ENCODE measurements at places on chromosomes 3 and 15.

DNA sequence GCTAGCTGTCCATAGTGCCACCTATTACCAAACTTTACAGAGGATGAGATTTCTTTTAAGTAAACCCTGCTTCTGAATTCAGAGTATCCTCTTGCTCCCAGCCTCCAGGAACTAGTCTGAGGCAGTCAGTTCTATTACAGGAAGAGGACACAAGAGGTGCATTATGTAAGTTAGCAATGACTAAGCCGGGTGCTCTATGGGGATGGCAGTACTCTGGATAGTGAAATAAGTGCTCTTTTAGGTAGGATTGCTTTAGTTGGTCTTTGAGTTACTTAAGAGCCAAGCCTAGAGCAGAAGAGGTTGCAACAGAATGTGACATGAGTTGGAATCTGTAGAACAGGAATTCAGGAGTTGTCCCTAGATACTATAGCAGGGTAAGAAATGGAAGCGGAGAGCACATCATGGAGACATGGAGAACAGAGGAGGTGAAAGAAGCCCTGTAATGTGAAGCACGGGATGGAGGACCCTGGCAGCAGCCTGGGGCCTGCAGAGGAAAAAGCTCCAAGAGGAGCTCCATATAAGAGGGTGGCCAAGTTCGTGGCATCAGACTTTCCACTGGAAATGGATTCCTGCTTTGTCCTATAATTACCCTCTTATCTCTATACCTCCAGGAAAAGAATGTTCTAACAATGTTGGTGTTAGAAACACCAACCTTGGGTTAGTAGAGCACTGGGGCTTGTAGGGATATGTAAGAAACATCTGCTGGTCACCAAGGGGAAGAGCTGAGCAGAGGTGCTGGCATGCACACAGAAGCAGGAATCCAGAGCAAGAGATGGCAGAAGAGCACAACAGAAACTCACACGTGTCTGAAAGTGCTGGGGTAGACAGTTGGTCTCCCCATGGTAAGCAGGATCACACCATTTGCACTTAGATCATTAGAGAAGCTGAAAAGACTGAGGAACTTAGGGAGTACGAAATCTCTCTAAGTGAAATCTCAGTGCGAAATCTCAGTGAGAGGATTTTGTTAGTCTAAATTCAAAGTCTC is 851.1 kb downstream of the FHIT start:
- no peak for DNase-seq

DNA sequence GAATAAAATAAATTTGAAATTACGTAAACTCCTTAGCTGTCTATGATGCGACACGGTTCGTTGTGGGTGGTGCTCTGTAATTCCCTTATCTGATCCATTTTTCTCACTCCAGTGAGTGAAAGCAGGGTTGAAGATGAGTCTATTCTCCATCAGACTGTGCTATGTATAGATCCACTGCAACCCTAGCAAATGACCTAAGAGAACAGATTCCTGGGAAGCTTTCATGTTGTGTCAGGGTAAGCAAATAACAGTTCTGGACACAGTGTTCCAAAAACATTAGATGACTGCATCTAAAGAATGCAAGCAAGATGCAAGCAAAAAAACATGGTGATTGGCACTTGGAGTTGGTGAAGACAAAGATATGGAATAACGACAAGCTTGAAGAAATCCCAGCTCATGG is 239.3 kb downstream of the SLC9A9 start:
- DNase-seq: peak; percentile 84

DNA sequence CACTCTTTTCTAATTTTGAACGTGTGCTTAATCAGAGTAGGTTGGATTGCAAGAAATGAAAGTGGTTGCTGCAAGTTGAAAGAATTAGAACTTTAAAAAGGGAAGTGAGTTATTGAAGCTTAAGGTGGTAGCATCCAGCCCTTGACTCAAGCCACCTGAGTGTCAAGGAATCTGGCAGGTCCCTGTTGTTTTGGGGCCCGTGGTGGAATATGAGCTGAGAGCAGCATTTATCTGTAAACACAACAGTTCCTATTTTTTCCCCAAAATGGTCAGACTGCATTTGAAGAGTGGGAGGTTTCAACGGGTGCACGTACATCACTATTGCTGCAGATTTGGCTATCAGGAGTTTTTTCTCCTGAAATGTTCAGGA is 1.7 kb downstream of the ITPR1 start:
- DNase-seq: no peak

- DNase-seq: no peak
These were observed 36.7 kb downstream of the SLC9A9 start for GRCh38 chr3:143811602-143812001.

GRCh38 chr3:73605861-73606260 is 18.9 kb downstream of the PDZRN3 start:
- DNase-seq: no peak

DNA sequence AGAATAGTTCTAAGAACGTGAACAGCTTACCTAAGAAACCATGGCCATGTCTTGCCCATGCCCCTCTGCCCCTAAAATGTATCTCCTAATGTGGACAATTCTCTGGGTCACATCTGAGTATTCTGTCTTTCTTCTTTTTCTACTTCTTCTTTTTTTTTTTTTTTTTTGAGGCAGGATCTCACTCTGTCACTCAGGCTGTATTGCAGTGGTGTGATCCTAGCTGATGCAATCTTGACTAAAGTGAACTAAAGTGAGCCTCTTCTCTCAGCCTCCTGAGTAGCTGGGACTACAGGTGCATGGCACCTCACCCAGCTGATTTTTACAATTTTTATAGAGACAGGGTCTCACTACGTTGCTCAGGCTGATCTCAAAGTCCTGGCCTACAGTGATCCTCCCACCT is 204.8 kb upstream of the ZPLD1 start:
- DNase-seq: no peak

- DNase-seq: no peak
These were observed 403.2 kb downstream of the ZBTB20 start for GRCh38 chr3:114743746-114744485.
